Common myeloid progenitor, CD34-positive (primary cell): ENCODE measurements at places on chromosomes 11 and 22.

- no peak for DNase-seq
- no peaks in the 10 kb centered on the region for H3K4me1 ChIP-seq
- H3K27ac ChIP-seq, result no peak overlapping the region
- peaks cover 73% of the 10 kb centered on the region for H3K36me3 ChIP-seq
Measured at GRCh38 chr11:72313912-72314598, 70.1 kb upstream of the PHOX2A start.

DNA sequence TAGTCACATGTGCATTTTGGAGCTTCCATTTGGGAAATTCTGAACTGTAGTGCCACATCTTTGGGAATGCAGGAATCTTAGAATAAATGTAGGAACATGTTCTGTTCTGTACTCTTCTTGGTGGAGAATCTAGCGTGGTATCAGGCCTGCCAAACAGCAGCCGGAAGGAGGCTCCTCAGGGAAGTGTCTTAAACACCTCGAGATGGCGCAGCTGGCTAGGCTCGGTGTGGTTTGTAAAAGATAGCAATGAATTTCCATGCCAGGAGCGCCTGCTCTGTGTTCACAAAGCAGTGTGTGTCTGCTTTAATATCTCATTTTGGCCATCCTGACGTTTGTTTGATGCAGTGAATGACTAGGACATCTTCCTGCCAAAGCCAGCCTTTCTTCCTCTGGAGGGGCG lies 145.1 kb downstream of the ATXN10 start:
- H3K36me3 ChIP-seq, result peaks cover 27% of the 10 kb centered on the region
- no peak for DNase-seq
- no peaks in the 10 kb centered on the region for H3K4me1 ChIP-seq
- H3K4me3 ChIP-seq, result no peak overlapping the region
- no peak overlapping the region for H3K27ac ChIP-seq
- H3K27me3 ChIP-seq, result no peaks in the 10 kb centered on the region

DNA sequence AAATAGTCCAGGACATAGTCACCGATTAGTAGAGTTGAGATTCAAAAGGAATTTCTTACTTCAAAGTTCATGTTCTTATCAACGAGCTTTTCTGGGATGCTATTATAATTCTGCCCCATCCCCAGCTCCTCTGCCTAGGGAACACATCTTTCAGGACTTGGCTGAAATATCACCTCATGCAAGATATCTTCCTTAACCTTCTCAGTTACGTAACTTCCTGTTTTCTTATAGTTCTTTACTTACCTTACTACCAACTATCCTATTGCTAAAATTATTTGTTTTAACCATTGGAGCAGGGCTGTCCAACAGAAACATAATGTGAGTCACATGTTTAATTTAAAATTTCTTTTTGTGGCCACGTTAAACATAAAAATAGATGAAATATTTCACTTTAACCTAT lies 2.3 kb downstream of the NARS2 start:
- no peak overlapping the region for H3K4me3 ChIP-seq
- no peaks in the 10 kb centered on the region for H3K27me3 ChIP-seq
- DNase-seq, result no peak
- peaks cover 25% of the 10 kb centered on the region for H3K4me1 ChIP-seq
- H3K27ac ChIP-seq, result peak overlapping the region; percentile 22
- peaks cover 7% of the 10 kb centered on the region for H3K36me3 ChIP-seq

- no peaks in the 10 kb centered on the region for H3K27me3 ChIP-seq
- no peak overlapping the region for H3K4me3 ChIP-seq
- no peak for DNase-seq
- H3K36me3 ChIP-seq, result no peaks in the 10 kb centered on the region
Measured at GRCh38 chr11:95375451-95375850, 144.4 kb upstream of the SESN3 start.

GRCh38 chr11:72225411-72225951 lies 914 bp downstream of the INPPL1 start:
- H3K27me3 ChIP-seq, result no peaks in the 10 kb centered on the region
- DNase-seq, result peak; percentile 62
- no peak overlapping the region for H3K27ac ChIP-seq
- peak overlapping the region; percentile 77 for H3K4me3 ChIP-seq

DNA sequence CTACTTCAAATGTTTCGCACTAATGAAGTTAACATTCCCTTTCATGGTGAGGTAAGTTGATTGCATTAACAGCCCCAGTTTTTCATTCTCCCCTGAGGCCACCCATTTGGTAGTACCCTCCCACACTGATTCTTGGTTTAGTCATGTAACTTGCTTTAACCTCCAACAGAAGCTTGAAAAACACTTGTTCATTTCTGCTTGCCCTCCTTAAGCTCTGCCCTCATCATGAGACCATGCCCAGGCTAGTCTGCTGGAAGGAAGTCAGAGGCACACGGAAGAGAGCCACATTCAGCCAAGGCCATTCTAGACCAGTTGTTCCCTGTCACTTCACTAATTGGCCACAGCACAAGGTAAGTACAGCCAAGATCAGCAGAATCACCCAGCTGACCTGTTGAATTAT lies 50.7 kb upstream of the CD44 start:
- peaks cover 38% of the 10 kb centered on the region for H3K4me1 ChIP-seq
- no peaks in the 10 kb centered on the region for H3K27me3 ChIP-seq
- no peak overlapping the region for H3K27ac ChIP-seq
- no peaks in the 10 kb centered on the region for H3K36me3 ChIP-seq
- DNase-seq, result no peak

GRCh38 chr11:1508986-1509385 lies 22.4 kb upstream of the MOB2 start:
- peaks cover 21% of the 10 kb centered on the region for H3K4me1 ChIP-seq
- no peaks in the 10 kb centered on the region for H3K27me3 ChIP-seq
- H3K27ac ChIP-seq, result no peak overlapping the region
- no peaks in the 10 kb centered on the region for H3K36me3 ChIP-seq
- DNase-seq, result no peak
- H3K4me3 ChIP-seq, result no peak overlapping the region

GRCh38 chr11:122215244-122215992 lies 99.4 kb upstream of the BLID start:
- no peak overlapping the region for H3K27ac ChIP-seq
- H3K4me1 ChIP-seq, result no peaks in the 10 kb centered on the region
- H3K27me3 ChIP-seq, result no peaks in the 10 kb centered on the region
- no peaks in the 10 kb centered on the region for H3K36me3 ChIP-seq
- no peak overlapping the region for H3K4me3 ChIP-seq
- DNase-seq, result peak; percentile 53

- no peak overlapping the region for H3K27ac ChIP-seq
- H3K27me3 ChIP-seq, result no peaks in the 10 kb centered on the region
- no peaks in the 10 kb centered on the region for H3K36me3 ChIP-seq
- H3K4me3 ChIP-seq, result no peak overlapping the region
- no peaks in the 10 kb centered on the region for H3K4me1 ChIP-seq
Measured at GRCh38 chr22:25197340-25197739, 2.3 kb upstream of the CRYBB3 start.

DNA sequence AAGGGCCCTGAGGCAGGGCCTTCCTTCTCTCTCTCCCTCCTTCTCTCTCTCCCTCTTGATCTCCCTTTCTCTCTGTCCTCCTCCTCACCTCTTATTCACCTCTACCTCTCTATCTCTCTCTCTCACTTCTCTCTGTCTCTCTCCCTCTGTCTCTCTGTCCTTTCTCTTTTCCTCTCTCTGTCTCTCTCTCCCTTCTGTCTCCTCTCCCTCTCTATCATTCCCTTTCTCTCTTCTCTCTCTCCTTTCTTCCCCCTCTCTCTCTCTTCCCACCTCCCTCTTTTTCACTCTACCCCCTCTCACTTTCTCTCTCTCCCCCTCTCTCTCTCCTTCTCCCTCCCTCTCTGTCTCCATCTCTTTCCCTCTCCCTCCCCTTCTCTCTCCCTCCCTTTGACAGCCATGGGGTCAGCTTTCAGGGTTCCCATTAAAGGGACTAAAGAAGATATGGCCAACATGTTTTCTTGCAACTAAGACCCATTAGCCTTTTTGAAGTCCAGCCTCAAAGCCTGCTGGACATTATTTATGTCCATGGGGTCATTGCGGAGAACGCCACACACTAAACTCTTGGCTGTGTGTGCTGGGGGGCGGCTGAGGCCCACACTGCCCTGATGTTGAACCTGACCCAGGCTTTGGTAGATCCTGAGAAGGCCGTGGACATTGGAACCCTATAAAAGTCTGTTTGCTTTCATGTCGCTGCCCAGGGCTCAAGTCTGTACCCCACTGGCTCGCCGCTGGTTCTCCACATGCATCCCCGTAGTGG lies 15.0 kb downstream of the ANO1 start:
- H3K36me3 ChIP-seq, result no peaks in the 10 kb centered on the region
- no peak overlapping the region for H3K27ac ChIP-seq
- no peak for DNase-seq
- peaks cover 45% of the 10 kb centered on the region for H3K27me3 ChIP-seq
- H3K4me3 ChIP-seq, result no peak overlapping the region
- H3K4me1 ChIP-seq, result no peaks in the 10 kb centered on the region

- DNase-seq, result no peak
- no peak overlapping the region for H3K27ac ChIP-seq
- H3K4me3 ChIP-seq, result no peak overlapping the region
- H3K36me3 ChIP-seq, result no peaks in the 10 kb centered on the region
Measured at GRCh38 chr22:19696504-19697276, 17.6 kb upstream of the SEPTIN5 start.

GRCh38 chr22:27175974-27176373 lies 518.6 kb downstream of the MIAT start:
- peaks cover 3% of the 10 kb centered on the region for H3K4me1 ChIP-seq
- H3K4me3 ChIP-seq, result no peak overlapping the region
- no peak for DNase-seq
- peaks cover 10% of the 10 kb centered on the region for H3K27me3 ChIP-seq
- no peaks in the 10 kb centered on the region for H3K36me3 ChIP-seq

- no peaks in the 10 kb centered on the region for H3K27me3 ChIP-seq
- no peaks in the 10 kb centered on the region for H3K36me3 ChIP-seq
- no peaks in the 10 kb centered on the region for H3K4me1 ChIP-seq
- no peak for DNase-seq
- no peak overlapping the region for H3K27ac ChIP-seq
Measured at GRCh38 chr11:44989831-44990566, 39.3 kb upstream of the TP53I11 start.

- H3K27ac ChIP-seq, result no peak overlapping the region
- no peak overlapping the region for H3K4me3 ChIP-seq
- DNase-seq, result no peak
- H3K27me3 ChIP-seq, result peaks cover 4% of the 10 kb centered on the region
Measured at GRCh38 chr11:116465056-116465455, 307.7 kb downstream of the BUD13 start.

DNA sequence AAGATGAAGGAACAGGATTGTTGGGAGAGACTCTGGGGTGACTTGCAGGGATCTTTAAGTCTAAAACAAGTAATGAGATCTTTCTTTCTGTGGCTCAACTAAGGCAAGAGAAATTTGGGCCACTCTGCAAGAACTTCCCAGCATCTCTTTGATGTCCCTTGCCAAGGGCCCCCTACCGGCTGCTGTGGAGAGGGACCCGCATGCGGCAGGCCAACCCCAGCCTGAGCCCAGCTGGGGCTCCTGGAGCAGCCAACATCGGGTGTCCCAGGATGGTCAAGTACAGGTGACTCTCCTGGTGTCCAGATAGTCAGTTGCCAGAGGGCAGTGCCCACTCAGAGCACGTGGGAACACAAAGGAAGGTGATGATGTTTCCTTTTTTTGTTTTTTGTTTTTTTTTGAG lies 363.2 kb downstream of the TBC1D22A start:
- no peaks in the 10 kb centered on the region for H3K27me3 ChIP-seq
- no peak overlapping the region for H3K27ac ChIP-seq
- no peaks in the 10 kb centered on the region for H3K4me1 ChIP-seq
- no peak overlapping the region for H3K4me3 ChIP-seq
- H3K36me3 ChIP-seq, result peaks cover 5% of the 10 kb centered on the region

GRCh38 chr11:69638941-69639681 lies 1.8 kb upstream of the CCND1 start:
- no peak overlapping the region for H3K27ac ChIP-seq
- DNase-seq, result peak; percentile 71
- no peak overlapping the region for H3K4me3 ChIP-seq
- H3K27me3 ChIP-seq, result peaks cover 76% of the 10 kb centered on the region

GRCh38 chr22:29385748-29386147 lies 2.6 kb downstream of the AP1B1 start:
- H3K36me3 ChIP-seq, result peaks cover 9% of the 10 kb centered on the region
- no peak overlapping the region for H3K4me3 ChIP-seq
- H3K4me1 ChIP-seq, result peaks cover 56% of the 10 kb centered on the region
- peak; percentile 53 for DNase-seq
- H3K27me3 ChIP-seq, result no peaks in the 10 kb centered on the region
- H3K27ac ChIP-seq, result peak overlapping the region; percentile 6

DNA sequence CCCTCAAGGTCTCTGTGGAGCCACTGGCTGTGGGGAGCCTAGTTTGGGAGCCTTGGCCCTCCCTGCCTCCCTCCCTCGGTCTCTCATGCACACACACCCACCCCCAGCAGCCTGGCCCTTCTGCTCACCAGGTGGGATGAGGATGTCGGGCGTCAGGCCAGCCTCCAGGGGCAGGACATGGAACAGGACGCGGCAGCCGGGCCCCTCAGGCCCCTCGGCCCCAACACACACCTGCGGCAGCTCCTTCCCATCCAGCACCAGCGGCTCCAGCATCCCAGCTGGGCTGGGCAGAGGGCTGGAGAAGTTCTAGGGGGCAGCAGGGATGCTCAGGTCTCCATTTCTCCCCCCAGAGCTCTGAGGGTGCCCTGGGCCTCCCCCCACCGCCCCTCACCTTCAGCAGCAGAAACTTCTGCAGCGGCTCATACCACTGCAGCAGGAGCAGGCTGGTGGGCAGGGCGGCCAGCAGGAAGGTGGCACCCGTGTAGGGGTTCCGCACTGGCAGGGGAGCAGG lies 11.2 kb downstream of the MAP4K2 start:
- H3K4me3 ChIP-seq, result no peak overlapping the region
- no peak for DNase-seq
- peaks cover 32% of the 10 kb centered on the region for H3K4me1 ChIP-seq
- H3K36me3 ChIP-seq, result no peaks in the 10 kb centered on the region

- no peaks in the 10 kb centered on the region for H3K36me3 ChIP-seq
- no peaks in the 10 kb centered on the region for H3K4me1 ChIP-seq
- no peak overlapping the region for H3K4me3 ChIP-seq
- H3K27ac ChIP-seq, result no peak overlapping the region
- no peak for DNase-seq
- H3K27me3 ChIP-seq, result peaks cover 5% of the 10 kb centered on the region
Measured at GRCh38 chr11:116544721-116545120, 228.1 kb downstream of the BUD13 start.

DNA sequence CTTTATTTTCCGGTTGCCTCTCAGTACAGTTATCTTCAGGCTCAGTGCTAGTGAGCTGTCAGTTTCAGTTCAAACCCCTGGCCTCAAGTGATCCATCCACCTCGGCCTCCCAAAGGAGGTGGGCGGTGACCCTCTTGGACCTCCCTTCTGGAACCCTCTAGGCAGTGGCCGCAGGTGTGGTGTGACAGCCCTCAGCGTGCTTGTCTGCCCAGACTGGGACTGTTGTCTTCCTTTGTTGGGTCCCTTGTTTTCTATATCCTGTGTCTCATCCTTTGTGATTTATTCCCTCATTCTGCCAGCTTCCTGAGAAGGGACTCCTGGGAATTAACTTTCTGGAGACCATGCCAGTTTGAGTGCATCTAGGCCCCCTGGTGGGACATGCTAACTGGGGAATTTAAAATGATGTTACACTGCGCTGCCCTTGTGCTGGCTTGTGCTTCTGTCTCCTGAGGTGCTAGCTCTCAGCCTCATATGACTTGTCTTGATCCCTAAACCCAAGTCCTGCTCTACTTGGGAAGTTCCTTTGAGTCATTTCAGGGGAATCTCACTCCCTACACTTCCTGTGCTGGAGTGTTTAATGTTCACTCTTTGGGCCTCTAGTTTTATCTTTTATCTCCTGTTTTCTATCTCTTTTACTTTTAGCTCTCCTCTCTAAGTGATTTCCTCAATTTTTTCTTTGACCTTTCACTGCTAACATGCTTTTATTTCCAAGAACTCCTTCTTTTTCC lies 19.4 kb downstream of the MED15 start:
- no peak overlapping the region for H3K27ac ChIP-seq
- H3K4me1 ChIP-seq, result peaks cover 46% of the 10 kb centered on the region
- no peaks in the 10 kb centered on the region for H3K27me3 ChIP-seq
- H3K36me3 ChIP-seq, result peaks cover 21% of the 10 kb centered on the region
- H3K4me3 ChIP-seq, result no peak overlapping the region
- DNase-seq, result no peak
